Activated CD4-positive, alpha-beta memory T cell treated with anti-CD3 and anti-CD28 coated beads for 36 hours (primary cell): ENCODE measurements at places on chromosomes 6 and 20.

- no peak for DNase-seq
Measured at GRCh38 chr6:133571681-133572080, 317.2 kb upstream of the TCF21 start.

GRCh38 chr6:118780668-118781067, 113.3 kb upstream of the ASF1A start:
- DNase-seq = no peak

DNA sequence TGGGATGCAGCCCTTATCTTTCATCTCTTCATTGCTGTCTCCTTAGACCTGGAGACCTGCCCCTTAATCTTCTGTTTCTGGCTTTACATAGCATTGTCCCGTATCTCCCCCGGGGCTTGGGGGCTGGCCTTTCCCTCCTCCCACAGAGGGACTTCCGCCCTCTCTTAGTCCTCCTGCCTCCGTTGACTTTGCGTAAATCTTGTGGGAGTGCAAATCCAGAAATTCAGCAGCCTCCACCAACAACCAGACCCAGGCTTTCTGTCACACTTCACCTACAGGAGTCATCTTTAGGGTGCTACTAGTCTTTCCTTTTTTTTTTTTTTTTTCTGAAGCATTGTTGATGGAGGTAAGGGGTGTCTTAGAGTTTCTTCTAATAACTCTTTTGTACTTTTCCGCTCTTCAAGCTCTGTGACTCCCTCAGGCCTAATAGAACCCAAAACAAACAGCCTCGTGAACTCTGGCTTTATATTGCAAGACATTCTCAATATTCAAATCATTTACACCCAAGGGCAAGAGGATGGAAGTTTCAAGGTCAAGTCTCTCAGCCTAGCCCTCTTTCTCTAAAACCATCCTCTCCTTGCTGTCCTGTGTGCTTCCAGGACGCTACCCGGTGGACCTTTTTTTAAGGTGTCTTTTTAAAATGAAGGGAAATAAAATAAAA, 66.2 kb downstream of the RREB1 start:
- no peak for DNase-seq

GRCh38 chr6:16583144-16583762, 178.0 kb downstream of the ATXN1 start:
- DNase-seq = no peak

- DNase-seq = no peak
Measured at GRCh38 chr6:87407561-87407900, 241 bp upstream of the CFAP206 start.
